ENCODE measurements at places on chromosomes 4 and X.

- DNase-seq: no peak
Measured at GRCh38 chr4:56692576-56692975, 11.5 kb upstream of the HOPX start.

- no peak for DNase-seq
Measured at GRCh38 chrX:6708676-6709380, 173.9 kb upstream of the VCX3A start.

GRCh38 chr4:111027526-111027925 is 404.6 kb upstream of the PITX2 start:
- DNase-seq: no peak

DNA sequence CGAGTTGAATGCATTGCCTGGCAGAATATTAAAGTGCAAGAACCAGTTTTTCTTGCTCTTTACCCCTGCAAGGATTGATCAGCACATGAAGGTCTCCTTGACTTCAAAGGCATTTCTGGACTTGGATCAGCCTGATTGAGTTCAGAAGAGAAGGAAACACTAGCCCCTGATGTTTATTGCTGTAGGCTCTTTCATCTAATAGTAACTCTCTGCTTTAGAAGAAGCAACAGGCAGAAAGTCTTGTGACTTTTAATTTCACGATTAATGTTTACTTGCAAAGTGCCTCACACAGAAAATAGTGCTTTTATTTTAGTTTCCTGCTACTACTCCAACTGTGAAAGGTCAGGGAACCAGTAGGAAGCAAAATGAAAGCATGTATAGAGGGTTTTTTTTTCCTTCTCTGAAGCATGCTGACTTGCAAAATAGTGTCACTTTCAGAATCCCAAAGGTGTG is 69.1 kb downstream of the PCDH7 start:
- no peak for DNase-seq

- peak; percentile 76 for DNase-seq
Measured at GRCh38 chrX:129606918-129607317, 47.8 kb downstream of the APLN start.

DNA sequence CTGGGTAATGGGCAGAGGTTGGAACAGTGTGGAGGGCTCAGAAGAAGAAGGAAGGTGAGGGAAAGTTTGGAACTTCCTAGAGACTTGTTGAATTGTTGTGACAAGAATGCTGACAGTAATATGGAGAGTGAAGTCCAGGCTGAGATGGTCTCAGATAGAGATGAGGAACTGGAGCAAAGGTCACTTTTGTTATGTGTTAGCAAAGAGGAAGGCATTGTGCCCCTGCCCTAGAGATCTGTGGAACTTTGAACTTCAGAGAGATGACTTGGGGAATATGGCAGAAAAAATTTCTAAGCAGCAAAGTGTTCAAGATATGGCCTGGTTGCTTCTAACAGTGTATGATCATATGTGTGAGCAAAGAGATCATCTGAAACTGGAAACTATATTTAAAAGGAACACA is 37.9 kb upstream of the MSX1 start:
- no peak for DNase-seq

- DNase-seq: no peak
Measured at GRCh38 chr4:53459548-53459947, 82.1 kb downstream of the FIP1L1 start.

DNA sequence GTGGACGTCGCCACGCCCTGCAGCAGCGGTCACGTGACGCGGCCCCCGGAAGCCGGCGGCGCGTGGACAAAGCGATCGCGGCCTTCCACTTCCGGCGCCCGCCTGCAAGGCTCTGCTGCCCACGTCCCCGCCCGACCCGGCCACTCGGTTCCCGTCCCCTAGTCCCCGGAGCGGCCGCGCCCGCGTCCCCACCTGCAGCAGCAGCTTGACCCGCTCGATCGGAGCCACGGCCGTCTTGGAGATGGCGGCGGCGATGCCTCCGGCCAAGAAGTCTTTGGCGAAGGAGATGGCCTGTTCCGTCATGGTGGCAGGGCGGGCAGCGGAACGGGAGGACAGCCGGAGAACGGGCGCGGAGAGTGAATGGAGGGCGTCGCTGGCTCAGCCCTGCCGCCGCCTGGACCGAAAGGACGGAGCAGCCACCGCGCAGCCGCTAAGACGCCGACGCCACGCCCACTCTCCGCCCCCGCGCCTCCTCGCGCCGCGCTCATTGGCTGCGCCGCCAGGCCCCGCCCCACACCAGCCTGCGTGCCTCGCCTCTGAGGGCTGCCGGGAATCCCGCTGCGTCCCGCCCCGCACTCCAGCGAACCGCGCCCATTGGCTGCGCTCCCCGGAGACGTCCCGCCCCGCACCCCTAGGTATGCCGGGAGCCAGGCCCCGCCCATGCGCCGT is at the start of gene SLC25A6:
TSS of gene SLC25A6 (minus strand) at position 407 of the 669 bp plus-strand sequence. CDS start at position 303, 104 bp downstream.
- peak; percentile 100 for DNase-seq

DNA sequence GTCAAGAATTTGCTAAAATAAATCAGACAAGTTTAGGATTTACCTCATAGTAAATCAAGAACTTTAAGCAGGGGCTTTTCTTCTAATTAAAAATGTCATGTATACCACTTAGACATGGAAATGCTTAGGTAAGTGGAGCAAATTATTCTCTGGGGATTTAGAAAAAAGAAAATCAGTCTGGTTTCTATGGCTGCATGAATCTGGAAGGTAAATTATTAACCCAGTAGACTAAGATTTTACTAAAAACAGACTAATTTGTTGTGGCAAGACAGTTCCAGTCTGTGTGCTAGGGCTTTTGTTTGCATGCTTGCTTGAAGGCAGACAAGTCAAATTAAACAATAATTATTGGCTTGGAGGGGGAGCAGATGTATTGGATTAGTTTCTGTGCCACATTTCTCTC is 140.6 kb downstream of the TBL1X start:
- no peak for DNase-seq

DNA sequence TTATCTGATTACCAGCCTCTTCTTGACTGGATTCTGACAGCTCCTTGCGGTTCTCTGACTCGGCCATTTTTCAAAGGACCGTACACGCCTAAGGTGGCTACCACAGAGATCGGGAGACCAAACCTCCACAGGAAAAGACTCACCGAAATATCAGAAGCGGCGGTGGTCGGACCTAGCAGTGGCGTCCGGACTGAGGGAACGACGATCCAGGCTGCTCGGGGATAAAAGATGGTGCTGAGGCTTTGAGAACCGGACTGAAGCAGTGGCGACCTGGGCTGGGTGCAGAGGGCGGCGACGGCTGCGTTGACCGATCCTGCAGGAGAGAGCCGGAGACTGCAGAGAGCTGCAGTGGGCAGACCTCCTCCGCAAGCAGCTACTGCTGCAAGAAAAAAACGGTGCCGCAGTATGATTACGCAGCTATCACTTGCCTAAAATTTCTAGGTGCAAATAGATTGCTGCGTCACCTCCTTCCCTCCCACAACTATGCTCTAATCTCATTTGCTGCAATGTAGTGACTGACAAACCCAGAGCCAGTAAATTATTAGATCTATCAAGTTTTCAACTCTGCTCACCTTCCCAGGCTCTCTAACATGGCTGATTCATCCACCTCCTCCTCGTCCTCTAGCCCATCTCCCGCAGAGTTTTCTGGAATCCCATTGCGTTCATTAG is at the start of gene NAP1L2:
TSS of gene NAP1L2 (minus strand) at position 426 of the 669 bp plus-strand sequence. CDS start at position 67, 359 bp downstream.
- DNase-seq: peak; percentile 27

GRCh38 chr4:128835498-128836222 is 26.2 kb downstream of the JADE1 start:
- DNase-seq: no peak

DNA sequence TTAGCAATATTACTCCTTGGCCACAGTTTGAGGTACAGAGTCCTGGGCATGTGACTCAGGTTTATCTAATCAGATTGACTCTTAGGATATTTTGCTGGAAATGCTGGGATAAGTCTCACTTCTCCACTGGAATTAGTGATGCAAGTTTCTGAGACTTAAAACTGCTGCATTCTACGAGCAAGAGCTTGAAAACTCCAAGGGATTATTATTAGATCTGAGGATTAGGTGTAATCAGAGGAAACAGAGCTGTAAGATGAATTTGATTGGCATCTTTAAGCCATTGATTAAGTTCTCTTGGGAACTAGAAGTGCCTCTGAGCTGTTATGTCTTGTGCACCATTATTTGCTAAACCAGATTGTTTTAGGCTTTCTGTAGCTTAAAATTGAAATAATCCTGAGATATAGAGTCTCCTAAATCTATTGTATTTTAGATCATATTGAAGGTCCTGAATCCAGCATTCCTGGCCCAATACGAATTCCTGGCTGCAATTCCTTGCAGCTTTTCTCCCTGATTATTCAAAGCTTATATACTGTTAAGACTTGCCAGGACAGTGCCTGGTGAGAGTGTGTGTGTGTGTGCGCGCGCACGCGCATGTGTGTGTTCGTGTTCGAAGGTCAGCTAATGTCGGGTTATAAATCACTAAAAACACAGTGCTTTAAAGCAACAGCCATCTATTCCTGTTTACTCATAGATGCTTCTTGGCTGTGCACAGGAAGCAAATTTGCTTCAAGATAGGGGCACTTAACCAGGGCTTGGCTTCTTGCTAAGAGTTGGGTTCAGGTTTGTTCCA is 735.1 kb downstream of the STIM2 start:
- DNase-seq: peak; percentile 24

GRCh38 chr4:95877636-95878035 is 37.7 kb downstream of the PDHA2 start:
- DNase-seq: no peak

DNA sequence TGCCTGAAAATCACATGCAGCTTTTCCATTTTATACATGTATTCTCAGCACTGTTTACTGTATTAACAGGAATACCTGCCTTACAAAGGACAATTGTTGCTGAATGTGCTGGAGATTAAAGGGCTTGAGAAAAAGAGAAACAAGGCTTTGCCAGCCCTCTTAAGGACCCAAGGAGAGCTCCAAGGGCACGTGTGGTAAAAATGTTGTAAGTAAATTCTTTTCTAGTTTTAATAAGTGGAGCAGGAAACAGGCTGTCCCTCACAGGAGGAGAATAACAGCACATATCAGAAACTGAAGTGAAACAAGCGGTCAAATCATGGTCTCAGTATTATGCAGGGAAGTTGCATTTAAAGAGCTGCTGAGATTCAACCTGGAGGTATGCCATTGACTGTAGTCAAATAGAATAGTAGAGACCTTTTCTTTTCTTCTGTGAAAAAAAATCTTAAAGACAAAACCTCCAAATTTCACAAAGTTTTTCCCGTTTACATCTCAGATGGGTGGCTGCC is 18.5 kb downstream of the IGFBP7 start:
- no peak for DNase-seq

DNA sequence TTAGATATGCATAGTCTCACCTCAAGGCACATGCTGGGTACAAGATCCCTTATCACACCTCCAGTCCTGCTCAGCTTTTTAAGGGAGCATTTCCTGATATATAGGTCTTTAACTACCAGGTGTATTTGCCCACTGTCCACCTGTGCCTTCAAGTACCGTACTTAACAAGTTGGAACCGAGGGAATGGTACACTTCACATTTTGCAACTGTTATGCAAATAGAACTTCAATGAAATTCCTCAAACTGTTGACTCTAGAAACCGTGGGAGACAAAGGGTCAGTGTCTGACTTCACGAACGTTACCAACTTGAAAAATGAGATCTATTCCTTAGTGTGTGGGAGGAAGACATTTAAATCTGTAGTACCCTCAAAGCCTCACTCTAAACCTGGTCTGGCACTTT is 5.2 kb downstream of the TRIM2 start:
- DNase-seq: no peak

- DNase-seq: no peak
Measured at GRCh38 chr4:83390944-83391343, 56.3 kb upstream of the HPSE start.

- no peak for DNase-seq
Measured at GRCh38 chr4:6885953-6886557, 23.6 kb upstream of the TBC1D14 start.

DNA sequence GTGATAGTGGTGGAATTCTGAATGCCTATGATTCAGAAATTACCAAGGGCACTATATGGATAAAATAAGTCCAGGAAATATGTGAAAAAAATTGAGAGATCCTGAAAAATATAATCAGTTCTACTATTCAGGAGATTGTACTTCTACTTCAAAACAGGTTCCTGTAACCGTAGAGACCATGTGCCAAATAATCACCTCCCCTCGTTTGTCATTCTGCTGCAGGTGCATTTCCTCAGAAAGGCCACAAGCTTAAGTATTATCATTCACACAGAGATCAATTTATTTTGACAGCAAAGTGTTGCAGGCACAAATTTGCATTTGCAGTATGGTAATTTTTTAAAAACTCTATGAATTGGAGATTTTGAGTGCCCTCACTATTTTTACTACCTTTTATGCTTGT is 1000.0 kb downstream of the CCSER1 start:
- no peak for DNase-seq

- DNase-seq: no peak
Measured at GRCh38 chrX:79159800-79160199, 15.3 kb downstream of the GPR174 start.

DNA sequence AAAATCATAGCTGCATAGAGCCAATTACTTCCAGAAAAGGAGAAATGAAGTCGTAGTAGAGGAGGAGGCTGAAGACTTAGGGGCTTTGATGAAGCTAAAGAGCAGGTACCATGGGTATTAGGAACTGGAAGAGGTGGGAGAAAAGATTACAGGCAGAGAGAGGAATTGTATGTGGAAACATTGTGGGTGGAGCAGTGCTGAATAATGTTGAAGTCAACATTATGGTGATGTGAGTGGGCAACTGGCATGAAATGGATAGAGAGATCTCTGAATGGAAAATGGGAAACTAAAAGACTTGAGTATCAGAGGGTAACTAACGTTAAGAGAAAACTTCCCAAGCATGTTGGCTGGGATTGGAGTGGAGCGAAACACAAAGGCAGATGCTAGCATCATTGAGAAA is 92.5 kb downstream of the AREG start:
- DNase-seq: no peak

DNA sequence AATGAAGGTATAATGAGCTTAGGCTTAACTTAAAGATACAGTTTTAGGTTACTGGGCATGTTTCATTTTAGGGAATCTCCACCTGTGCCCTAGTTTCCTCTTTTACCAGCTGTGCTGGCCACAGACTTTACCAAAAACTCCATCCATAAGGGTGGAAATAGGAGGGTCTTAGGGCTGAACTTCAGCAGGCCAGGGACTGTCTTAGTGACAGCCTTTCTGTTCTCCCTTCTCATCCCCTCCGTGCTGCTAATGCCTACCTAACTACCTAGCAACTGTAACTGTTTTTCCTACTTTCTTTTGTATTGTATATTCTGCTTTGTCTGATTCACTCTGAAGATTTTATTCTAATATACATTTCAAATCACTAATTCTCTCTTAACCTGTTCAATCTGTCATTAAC is 1375.3 kb downstream of the PCDH18 start:
- no peak for DNase-seq

- DNase-seq: no peak
Measured at GRCh38 chrX:2517055-2517454, 16.3 kb upstream of the DHRSX start.

- no peak for DNase-seq
Measured at GRCh38 chrX:18255059-18255458, 34.4 kb upstream of the BEND2 start.

- peak; percentile 56 for DNase-seq
Measured at GRCh38 chr4:72568959-72569718, at the start of gene ADAMTS3. Gene ADAMTS3, minus strand, starts transcription at chr4:72569221. Its CDS starts 459 bp downstream, at chr4:72568762.

DNA sequence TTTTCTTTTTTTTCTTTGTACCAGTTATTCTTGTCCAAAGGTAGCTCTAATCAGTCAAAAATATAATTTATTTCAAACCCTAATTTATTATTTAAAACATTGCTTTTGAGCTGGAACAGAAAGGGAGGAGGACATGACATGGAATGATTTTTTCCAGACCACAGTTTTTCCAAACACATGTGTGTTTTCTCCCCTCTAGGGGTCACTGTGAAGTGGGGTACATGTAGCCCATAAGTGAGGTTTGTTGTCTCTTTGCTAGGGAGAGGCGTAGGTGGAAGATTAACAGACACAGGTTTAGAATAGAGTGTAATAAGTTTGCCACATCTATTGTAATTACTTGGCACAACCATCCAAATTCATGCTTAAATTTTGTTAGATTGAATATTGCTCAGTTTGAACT is 83.0 kb downstream of the TNIP2 start:
- DNase-seq: no peak

Measured in mucosa of descending colon (tissue), 3 donors.